Immature natural killer cell (primary cell): ENCODE measurements at places on chromosomes 13 and 19.

- DNase-seq = no peak
These were observed 11.8 kb downstream of the PALM start for GRCh38 chr19:720345-721160.

DNA sequence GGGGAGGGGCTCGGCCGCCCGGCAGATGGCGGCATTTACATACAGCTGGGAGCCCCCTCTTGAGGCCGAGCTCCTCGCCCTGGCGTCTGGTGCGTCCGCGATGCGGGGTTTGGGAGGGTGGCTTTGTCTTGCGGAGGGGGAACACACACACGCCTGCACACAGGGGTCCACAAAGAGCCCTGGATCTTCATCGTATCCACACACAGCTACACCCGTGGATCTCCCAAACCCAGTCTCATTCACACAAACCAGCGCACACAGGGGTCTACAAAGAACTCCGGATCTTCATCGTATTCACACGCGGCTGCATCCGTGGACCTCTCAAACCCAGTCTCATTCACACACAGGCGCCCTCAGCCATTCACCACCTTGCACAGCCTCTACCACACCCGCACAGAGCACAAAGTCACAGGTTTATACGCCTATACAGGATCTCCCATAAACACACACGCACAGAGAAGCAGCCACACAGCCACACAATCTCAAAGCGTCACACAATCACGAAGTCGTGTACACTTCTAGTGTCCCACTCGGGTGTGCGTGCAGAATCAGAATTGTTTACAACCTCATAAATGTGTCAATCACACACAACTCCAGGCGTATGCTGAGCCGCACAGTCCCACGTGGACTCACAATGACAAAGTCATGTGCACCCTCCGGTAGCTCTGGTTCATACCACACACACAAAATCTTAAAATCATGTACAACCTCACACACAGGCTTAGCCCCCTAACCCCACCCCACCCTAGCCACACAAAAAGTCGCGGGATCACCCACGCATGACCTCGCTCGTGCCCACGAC lies 550 bp upstream of the DLL3 start:
- DNase-seq = no peak

- no peak for DNase-seq
These were observed 916.6 kb downstream of the DIAPH3 start for GRCh38 chr13:59247171-59247570.

- DNase-seq = no peak
These were observed 498.6 kb downstream of the FGF9 start for GRCh38 chr13:22169473-22169872.

- DNase-seq = no peak
These were observed 3.3 kb downstream of the COL4A1 start for GRCh38 chr13:110303644-110304043.

DNA sequence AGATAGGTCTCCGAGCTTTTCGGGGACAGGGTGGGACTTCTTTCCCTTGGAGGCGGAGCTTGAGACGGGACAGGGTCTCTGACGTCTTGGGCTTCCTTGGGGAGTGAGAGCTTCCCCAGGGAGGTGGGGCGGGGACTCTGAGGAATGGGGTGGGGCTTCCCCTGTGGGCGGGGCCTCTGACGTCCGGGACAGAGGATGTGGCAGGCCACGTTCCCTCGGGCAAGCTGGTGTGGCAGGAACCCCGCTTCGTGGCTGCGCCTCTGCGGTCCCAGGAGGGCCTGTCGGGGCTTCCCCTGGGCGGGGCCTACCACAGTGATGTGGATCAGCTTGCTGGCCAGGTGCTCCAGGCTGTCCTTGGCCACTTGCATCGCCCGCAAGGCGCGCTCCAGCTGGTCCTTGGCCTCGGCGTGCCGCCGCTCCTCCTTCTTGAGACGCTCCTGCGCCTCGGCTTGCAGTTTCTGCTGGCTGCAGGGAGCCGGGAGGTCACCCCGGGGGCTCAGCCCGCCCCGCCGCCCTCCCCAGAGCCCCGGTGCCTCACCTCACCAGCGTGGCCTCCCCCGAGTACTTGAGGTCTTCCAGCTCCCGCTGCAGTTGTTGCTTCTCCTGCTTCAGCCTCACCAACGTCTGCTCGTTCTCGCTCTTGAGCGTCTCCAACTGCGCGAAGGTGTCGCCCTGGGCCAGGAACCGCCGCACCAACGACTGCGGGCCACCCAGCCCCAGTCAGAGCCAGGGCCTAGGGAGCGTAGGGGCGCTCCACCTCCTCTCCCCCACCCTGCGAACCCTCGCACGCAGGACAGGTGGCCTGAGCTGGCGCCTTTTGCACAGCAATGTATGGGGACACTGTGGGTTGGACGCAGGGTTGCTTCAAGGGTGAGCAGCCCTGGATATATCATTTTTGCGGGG lies 3.3 kb upstream of the RGL3 start:
- DNase-seq = peak; percentile 75

- no peak for DNase-seq
These were observed 793.2 kb upstream of the GPC6 start for GRCh38 chr13:92433386-92433785.

- no peak for DNase-seq
These were observed 531.7 kb downstream of the SLITRK1 start for GRCh38 chr13:83350569-83350968.

DNA sequence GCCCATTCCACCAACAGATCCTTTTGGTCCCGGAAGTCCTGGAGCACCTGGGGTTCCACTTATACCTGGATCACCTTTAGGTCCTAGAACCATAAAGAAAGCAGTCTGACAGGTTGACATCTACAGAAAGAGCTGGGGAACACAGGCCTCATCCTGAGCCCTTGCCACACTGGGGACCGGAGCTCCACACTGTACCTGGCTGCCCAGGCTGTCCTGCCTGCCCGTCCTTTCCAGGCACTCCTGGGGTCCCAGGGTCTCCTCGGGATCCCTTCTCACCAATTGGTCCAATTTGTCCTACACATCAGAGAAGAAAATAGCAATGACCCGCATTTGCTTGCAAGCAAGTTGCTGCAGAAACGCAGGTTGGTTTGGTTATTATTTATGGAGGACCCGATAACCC lies 130.5 kb downstream of the COL4A1 start:
- DNase-seq = no peak

DNA sequence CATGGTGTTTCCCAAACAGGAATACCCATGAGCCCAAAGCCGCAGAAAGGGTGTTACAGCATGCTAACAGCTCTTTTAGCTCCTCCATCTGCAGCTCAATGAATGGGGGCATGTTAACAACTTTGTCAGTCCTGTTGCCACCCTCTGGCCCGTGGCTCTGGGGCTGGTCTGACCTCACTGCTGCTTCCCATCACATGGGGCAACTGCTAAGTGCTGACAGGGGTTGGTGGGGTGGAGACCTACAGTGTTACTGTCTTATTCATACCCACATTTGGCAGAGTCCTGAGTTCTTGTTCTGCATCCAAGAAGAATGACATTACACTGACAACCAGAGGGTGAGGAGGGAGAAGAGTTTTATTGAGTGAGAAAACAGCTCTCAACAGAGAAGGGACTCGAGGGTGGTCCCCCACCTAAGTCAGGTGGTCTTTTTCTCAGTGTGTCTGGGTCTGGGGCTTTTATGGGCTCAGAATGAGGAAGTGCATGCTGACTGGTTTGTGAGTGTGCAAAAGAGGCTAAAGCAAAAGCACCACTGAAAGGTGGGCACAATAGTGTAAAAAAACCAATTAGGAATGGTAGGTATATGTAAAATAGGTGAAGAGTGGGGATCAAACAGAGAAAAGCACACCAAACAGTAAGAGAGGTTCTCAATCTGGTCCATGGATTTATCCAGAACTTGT lies 1952.0 kb upstream of the PCDH20 start:
- DNase-seq = no peak

DNA sequence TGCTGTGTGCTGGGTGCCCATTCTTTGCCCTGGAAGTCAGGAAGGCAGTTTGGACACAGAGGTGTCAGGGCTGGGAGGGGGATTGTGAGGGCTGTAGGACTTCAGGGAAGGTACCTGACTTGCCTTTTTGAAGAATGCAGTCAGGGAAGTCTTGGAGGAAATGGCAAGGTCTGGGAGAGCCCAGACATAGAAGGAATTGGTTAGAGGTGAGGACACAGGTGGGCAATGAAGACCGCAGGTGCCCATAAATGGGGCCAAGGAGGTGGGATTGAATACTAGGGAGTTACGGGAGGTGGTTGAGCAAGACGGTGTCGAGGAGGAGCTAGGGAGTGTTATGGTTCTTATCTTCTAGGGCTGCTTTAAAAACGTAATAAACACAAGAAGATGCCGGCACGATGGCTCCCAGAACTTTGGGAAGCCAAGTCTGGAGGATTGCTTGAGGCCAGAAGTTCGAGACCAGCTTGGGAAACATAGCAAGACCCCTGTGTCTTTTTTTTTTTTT lies 1.4 kb upstream of the DDA1 start:
- no peak for DNase-seq

DNA sequence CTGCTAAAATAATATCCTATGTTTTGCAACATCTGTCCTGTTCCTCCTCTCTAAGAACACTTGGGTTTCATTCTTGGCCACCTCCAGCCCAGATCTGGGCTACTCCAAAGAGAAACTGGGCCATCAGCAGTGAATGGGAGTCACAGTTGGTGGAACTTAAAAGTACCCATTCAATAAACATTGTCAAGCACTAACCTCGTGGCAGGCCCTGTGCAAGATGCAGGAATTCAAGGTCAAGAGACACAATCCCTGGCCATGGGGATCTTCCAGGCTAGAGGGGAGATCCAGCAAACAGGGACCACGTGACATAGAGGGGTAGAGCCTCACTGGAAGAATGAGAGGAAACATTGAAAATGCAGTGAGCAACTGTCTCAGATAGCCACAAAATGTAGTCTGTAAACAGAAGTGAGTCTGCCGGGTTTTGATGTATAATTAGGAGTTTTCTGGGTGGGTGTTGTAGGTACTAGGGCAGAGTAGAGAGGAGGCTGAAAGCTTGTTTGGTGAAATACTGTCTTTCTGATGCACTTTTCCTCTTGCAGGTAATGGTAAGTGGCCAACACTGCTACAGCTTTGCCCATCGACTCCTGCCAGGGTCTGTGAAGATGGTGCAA lies 14.8 kb upstream of the EID2 start:
- no peak for DNase-seq

DNA sequence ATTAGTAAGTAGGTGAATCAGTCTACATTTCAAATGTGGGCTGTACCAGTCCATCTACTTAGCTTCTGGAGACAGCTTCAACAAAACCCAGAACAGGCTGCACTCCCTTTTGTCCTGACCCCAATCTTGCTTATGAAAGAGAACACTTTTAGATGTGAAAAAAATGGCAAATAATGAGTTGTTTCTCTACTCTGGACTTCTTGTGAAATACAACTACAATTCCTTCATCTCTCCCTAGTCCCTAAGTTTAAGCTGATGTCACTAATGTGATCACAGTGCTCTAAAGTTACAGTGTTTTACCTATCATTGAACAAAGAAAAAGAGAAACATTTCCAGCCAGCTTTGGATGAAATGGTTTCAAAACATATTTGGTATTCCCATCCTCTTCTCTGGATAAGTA lies 183.9 kb downstream of the LHFPL6 start:
- no peak for DNase-seq

GRCh38 chr13:102838273-102838672 lies 7.6 kb upstream of the ERCC5 start:
- no peak for DNase-seq

GRCh38 chr13:93765062-93765461 lies 538.5 kb downstream of the GPC6 start:
- DNase-seq = no peak

GRCh38 chr13:104315606-104316005 lies 1249.4 kb upstream of the SLC10A2 start:
- DNase-seq = no peak

- DNase-seq = no peak
These were observed 84.5 kb downstream of the SPRY2 start for GRCh38 chr13:80256352-80256932.

- no peak for DNase-seq
These were observed 23.1 kb downstream of the CCDC8 start for GRCh38 chr19:46390121-46390858.

GRCh38 chr19:49595819-49596404 lies 4.9 kb downstream of the PRR12 start:
- no peak for DNase-seq

DNA sequence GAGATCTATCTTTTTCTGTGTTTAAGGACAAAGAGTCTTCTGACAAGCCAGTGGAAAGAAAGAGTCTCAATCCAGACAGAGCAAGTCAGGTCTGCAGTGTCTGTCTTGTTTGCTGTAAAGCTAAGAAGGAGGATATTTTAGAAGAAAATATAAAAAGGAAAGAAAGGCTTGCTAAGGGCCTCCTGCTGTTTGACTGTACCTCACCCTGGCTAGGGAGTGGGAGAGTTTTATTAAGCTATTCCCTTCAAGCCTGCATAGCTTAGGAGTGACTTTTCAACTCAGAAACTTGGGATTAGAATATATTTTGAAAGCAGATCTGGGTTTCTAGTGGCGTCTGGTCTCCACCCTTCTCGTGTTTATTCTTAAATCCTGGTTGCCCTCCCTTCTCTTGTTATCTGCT lies 460.0 kb downstream of the COG6 start:
- no peak for DNase-seq

DNA sequence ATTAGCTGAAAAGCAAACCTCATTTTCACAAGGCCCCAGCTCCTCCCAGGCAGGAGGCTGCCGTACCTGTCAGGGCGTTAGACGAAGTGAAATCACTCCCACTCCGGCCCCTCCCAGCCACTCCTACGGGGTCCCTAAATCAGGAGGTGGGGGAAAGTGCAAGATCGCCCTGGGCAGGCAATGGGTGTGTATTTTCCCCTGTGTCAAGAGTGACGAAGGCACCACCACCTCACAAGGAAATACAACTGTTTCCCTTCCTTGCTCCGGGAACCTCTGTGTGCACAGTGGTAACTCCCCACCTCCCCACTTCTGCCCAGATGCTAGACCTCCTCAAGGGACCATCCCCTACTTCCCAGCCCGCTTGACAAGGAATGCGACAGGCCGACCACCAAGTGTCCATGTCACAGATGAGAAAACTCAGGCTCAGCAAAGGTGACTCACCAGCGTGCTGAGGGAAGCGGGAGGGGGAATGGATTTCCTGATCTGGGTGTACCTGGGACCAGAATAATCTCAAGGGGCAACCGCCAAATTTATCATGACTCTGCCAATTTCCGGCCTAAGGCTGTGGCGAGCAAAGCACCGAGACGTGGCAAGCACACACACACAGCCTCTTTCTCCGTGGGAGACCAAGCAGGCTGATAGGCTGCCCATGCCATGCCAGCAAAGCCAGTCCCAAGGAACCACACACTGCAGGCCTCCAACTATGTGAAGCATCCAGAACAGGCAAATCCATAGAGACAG lies 7.3 kb downstream of the PPP6R1 start:
- DNase-seq = peak; percentile 44

GRCh38 chr13:76879203-76879882 lies 6.9 kb downstream of the KCTD12 start:
- peak; percentile 53 for DNase-seq

DNA sequence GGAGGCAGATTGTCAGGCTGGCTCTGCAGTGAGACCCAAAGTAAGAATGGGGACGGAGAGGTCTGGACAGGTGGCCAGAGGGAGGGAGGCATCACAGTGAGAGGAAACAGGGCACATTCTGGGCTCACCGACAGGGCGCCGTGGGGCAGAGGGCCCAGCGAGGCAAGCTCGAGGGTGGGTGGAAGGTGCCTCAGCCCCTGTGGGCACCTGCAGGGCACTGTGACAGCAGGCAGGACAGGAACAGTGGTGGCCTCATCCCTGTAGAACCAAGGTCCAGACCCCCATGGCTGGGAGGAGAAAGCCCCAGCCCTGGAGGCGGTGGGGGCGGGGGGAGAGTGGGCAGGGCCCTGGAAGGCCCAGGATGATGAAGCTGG lies 27.7 kb downstream of the PIP5K1C start:
- DNase-seq = no peak
